Esophagus mucosa (tissue), 1 donor: ENCODE measurements at places on chromosomes 7 and 10. TPM values are rescaled to one million over a fixed set of nuclear protein-coding genes. Genes with fewer than 3 reads are reported as not detected.

DNA sequence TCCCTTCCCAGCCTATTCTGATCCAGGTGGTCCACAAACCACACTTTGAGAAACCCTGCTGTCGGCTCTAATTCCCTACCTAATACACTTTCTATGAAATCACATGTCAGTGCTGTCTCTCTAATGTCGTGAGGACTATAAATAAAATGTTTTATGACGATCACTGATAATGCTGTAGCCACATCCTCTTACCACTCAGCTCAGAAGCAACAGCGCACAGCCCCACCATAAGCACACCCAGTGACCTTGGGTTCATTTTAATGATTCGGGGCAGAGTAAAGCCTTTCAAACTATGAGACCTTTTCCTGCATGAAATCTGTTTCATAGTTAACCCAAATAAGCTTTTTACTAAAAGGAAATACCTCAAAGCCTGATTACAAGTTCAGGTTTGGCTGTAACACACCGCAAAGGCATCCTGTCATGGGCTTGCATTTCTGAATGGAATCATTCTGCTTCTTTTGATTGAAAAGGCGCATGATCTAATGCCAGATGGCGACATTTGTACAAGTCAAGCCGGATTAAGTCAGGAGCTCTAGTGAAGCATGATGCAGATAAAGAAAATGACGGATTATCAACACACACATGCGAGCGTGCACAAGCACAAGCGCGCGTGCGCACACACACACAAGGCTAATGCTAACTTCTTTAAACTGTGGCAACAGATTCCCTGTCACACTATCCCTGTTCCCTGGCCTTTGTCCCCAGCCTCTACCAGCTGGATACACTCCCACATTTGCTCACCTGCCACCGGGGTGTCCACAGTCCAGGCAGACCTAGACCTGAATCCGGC is 180.5 kb upstream of the PDE1C start:
- ATAC-seq = no peak

GRCh38 chr10:97731346-97732051 is 5.4 kb upstream of the ZFYVE27 start:
- ATAC-seq = peak; percentile 79

GRCh38 chr7:95434557-95435421 is at the start of gene PON2:
Gene PON2 (minus strand): TSS chr7:95435028. CDS start chr7:95434951, 77 bp downstream.
- peak; percentile 96 for ATAC-seq

- no peak for ATAC-seq
Measured at GRCh38 chr7:2014391-2015241, 218.1 kb downstream of the MAD1L1 start.

- ATAC-seq = no peak
Measured at GRCh38 chr10:114262496-114262895, 23.4 kb downstream of the VWA2 start.

DNA sequence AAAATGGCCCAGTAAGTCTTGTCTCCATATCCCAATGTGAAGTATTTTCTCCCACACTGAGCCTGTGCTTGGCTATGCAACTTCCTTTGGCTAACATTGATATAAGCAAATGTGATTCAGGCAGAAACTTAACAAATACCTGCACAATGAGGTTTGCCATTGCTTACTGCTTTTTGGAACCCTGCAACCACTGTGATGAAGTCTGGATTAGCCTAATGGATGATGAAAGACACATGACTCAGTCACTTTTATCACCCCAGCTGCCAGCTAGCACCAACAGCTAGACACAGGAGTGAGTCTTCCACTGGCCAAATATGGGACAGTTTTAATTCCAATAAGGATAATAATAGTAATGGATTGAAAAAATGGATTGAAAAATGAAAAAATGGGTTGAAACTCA is 854.5 kb downstream of the GRM8 start:
- ATAC-seq = no peak

- ATAC-seq = no peak
Measured at GRCh38 chr7:136925556-136925955, 57.1 kb downstream of the CHRM2 start.

DNA sequence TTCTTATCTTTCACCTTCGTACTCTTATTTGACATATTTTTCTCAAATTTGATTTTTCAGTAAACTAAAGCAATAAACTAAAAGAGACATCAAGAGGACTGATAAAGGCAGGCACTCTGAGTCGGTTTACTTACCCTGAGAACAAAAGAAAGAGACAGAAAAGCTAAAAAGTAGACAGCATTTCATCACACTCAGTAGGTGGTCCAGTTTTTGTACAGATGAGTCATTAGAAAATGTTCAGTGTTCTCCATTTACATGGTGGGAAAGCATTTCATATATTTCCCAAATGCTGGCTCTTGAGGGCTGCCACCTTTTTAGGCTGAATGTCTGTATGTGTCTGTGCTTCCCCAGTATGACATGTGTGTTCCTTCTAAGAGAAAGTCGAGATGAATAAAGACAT is 52.7 kb downstream of the NHLRC2 start:
- no peak for ATAC-seq

GRCh38 chr7:56091591-56091990 is 1.2 kb downstream of the PHKG1 start:
- no peak for ATAC-seq

- no peak for ATAC-seq
Measured at GRCh38 chr10:11435581-11435981, 175.9 kb downstream of the USP6NL start.

DNA sequence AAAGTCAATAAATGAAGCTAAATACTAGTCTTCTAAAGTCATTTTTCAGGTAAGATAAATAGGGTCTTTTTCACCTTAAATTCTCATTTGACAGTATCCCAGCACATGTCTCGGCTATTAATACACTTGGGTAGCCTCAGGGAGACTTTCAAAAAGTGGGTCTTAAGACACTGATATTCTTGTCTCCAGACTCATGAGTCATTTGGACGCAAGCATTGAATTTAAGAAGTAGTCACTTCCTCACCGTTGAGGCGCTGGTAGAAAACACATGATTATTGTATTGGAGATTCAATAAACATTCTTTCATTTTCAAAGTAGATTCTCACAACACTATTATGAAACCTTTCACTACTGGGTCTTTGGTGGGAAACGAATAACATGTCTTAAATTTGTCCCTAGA is 108.9 kb upstream of the SP8 start:
- ATAC-seq = no peak

DNA sequence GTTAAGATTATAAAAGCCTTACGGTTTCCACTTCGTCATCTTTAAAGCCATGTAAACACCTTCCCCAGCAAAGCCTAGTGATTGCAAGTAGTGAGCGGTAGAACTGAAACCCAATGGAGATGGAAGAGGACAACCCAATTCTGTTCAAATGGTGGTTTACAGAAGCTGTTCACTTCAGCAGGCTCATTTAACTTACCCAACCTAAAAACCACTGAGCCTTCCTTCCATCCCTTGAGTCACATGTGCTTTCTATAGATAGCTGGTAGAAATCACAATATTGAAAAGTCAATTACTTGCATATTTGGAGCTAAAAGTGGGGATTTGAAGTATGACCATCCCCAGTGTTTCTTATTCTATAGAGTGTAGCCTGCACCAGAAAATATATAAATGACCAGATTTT is 667.7 kb downstream of the SUGCT start:
- ATAC-seq = no peak

INMT gene
- total RNA-seq = 1.5 TPM

NFE2L3 gene
- 1.8 TPM for total RNA-seq

CRPPA gene
- total RNA-seq = 0.80 TPM
